Melanocyte of skin (primary cell): ENCODE measurements at places on chromosomes 16 and 17. TPM values are rescaled to one million over a fixed set of nuclear protein-coding genes. Genes with fewer than 3 reads are reported as not detected.

Gene SPIRE2
- total RNA-seq = 8.0 and 10.3 TPM in 2 replicates

Gene GGT6
- not detected in 2 replicates for total RNA-seq

Gene STAT5B
- total RNA-seq = 18.6 and 27.6 TPM in 2 replicates

Gene ZBTB4
- total RNA-seq = 23.1 and 25.8 TPM in 2 replicates

Gene KRT27
- under 0.01 TPM in 1 of 2 replicates, not detected in the other for total RNA-seq

Gene ZNF286A
- 28.2 and 52.3 TPM in 2 replicates for total RNA-seq

Gene ZCCHC14
- 8.6 and 10.9 TPM in 2 replicates for total RNA-seq
